ENCODE measurements at places on chromosomes 13 and 19.
A peak's percentile ranks its signal among the peaks of the same experiment; 100 is the strongest.

DNA sequence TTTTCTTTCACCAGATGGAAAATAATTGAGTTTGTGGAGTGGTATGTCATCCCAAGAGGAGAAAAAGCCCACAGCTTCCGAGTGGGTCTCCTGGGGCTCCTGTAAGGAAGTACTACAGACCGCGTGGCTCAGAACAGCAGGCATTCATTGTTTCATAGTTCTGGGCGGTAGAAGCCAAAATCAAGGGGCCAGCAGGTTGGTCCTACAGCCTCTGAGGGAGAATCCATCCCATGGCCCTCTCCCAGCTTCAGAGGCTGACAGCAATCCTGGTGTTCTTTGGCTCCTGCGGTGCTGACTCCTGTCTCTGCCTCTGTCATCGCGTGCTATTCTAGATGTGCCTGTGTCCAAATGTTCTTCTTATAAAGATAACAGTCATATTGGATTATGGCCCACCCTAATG is 362.6 kb downstream of the FGF14 start:
- DNase-seq: no peak

DNA sequence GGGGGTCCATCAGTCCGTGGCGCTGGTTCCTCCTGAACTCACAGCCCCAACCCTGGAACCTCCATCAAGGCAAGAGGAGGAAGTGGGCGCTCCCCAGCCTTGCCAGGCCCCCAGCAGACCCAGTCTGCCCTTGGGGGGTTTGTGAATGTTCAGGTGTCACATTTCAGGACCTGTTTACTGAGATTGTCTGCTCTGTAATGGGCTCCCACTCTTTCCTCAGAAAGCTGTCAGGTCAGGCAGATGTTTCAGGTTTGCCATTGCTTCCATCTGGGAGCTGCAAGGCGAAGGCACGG is 29.4 kb downstream of the TSSK6 start:
- DNase-seq: no peak

DNA sequence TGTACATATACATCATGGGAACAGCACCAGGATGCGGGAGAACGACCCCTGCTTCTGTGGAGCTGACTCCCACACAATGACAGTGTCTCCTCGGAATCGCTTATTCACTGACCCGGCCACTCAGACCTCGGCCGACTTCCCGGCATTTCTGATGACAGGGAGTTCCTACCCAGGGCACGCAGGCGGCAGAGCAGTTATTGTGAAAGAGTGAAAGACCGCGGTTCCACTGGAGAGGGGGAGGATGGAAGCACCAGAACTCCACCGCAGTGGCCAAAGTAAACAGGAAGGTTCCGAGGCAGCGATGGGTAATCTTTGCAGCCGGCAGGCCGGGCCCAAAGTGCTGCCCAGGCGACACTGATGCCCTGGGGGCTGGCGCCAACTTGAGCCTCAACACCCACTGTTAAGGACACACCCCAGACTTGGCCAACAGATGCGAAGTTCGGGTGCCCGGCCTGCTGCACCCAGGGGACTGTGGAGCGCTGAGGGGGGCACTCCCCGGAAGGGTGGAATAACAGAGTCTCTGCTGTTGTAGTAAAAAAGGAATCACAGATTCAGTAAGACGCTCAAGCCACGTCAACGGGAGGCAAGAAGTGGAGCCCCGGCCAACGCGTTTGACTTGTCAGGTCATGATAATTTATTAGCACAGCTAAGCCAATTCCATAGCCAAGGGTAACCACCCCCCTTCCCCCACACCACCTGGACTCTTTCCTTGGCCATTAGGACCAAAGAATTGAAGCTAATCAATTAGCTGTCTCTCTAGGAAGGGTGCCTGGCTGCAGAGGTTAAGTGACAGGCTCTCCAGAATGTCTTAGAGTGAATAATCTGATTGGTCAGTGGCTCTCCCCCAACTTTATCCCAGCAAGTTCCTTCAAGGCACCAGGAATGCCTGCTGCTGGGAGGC is 5.8 kb downstream of the MLLT1 start:
- DNase-seq: no peak

DNA sequence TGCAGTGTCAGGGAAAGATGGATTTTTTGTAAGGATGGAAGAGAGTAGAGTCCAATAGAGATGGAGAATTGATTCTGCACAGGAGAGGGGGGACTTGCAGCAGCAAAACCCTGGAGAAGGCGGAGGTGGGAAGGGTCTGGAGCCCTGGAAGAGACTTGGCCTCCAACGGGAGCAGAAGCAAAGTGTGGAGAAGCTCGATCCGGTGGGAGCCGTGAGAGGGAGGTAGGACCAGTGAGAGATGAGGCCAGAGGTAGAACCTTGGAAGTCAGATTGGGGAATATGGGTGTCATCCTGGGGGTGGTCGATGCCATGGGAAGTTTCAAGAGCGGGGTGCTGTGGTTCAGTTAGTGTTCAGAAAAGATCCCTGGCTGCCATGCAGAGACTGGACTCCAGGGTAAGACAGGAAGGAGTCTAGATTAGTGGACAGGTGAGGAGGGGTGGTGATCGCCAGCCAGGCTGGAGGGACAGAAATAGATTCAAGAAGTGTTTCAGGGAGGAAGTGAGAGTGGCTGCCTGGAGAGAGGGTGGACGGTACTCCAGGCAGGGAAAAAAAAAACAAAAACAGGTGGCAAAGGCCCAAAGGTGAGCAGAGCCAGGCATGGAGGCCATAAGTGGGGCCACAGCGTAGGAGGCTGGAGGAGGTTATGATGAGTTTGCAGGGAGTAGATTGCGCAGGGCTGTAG is 2.6 kb downstream of the PPP5C start:
- no peak for DNase-seq

DNA sequence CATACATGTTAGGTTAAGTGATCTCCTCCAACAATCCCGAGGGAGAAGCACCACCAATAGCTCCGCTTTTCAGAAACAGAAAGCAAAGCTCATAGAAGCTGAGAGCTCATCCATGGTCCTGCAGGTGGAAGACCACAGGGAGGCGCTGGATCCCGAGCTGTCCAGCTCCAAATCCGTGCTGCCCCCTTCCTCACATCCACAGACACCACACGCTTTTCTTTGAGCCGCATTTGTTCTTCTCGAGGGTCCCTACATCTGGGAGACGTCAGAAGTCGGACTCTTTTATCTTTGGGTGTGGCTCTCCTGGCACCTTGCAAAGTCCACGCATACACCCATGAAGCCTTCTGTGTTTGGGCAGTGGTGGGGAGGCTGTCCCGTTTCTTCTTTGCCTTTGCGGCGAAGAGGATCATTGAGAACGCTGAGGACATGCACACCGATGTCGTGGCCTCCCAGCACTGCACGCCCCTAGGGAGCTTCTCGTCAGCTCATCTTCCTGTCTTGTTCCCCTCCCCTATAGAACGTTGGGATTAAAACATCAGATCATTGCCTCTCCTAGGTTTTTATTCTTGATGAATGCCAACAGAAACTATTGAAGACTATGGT is 184.8 kb downstream of the TEX29 start:
- no peak for DNase-seq

GRCh38 chr19:390386-391206 is 18.4 kb downstream of the C2CD4C start:
- DNase-seq: no peak

GRCh38 chr13:112774829-112775565 is 85.2 kb downstream of the ATP11A start:
- DNase-seq: no peak

- DNase-seq: no peak
Measured at GRCh38 chr19:58571575-58571947, 1.6 kb downstream of the MZF1 start.

- peak; percentile 65 for DNase-seq
Measured at GRCh38 chr13:41019011-41019487, at the start of gene ELF1. ELF1 (minus strand) TSS chr13:41019316; CDS start chr13:40982054, 37,262 bp downstream.

DNA sequence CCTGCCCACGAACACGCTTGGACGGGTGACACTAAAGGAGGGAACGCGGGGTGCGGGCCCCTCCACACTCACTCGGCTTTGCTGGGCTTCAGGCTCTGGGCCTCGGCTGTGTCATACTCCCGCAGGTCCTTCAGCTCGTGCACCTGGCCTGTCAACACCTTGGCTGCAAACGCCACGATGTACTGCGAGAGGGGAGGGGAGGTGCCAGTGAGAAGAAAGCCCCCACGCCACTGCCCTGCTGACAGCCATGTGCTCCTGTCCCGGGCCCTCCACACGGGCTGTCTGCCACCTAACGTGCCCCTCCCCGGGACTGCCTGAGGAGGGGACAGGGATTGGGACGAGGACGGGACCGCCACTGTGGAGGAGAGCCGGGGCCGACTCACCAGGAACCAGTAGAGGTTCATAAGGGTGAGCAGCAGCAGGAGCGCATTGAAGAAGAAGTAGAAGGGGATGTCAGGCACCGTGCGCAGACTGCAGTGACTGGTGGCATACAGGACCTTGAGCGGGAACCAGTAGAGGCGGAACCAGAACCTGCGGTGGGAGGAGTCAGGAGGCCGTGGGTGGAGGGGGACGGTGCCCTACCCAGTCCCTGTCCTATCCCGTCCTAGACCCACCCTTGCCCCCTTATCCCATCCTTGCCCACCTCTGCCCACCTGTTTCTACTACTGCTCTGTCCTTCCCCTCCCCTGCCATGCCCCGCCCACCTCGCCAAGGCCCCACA is 16.9 kb downstream of the CERS1 start:
- no peak for DNase-seq

DNA sequence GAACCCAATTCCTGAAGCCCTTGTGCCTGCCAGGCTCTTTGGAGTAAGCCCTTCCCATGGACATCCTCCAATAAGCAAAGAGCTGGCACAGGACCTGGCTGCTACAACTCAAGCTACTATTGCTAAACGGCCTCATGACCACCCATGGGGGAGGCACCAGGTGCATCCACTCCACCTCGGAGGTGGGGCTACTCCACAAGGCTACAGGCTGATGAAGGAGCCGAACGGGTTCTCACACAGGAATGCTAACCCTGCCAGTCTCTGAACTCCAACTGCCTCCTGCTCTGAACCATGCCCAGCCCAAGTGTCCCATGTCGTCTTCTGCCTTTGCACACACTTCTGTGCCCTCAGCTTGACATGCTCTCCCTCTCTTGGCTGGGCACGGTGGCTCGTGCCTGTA is 10.0 kb downstream of the SYMPK start:
- no peak for DNase-seq

DNA sequence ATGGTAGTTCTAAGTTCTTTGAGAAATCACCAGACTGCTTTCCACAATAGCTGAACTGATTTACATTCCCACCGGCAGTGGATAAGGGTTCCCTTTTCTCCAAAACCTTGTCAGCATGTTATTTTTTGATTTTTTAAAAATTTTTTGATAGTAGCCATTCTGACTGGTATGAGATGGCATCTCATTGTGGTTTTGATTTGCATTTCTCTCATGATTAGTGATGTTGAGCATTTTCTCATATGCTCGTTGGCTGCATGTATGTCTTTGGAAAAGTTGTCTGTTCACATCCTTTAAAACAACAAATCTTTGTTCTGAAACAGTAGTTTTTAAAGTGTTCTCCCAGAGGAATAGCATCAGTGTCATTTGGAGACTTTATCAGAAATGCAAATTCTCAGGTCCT is 77.5 kb upstream of the POMP start:
- no peak for DNase-seq
